ENCODE measurements at places on chromosomes 5 and 9.

DNA sequence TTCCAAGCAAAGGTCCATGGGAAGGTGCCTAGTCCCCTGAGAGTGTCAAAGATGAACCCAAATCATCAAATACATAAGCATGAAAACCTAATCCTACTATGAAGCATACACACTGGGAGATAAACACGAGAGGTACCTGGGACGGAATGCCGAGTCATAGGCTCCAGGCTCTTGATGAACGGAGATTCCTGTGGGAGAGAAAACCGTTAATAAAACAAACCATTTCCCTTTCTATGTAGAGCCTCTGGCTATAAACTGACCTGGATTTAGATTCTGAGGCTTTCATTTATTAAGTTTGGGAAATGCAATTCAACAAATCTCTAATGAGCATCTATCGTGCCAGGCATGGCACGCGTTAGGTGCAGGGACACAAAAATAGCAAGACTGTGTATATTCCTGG, 206.4 kb upstream of the IL12B start:
- no peak for DNase-seq

DNA sequence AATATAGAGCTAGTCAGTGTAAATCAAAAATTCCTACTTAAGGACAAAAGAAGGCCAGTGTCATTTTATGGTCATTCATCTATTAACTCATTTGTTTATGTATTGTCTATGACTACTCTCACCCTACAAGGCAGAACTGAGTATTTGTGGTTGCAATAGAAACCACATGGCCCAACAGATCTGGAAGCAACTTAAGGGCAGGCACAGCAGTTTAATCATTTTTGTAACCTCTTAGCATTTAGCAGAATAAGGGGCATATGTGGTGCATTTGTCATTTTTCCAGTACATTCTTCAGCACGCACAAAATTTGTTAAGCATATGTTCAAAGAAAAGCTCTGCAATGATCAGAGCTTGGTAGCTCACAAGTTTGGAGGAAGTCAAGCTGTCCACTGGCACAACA, 1.1 kb downstream of the FKBP15 start:
- DNase-seq, result no peak

- no peak for DNase-seq
Observed at GRCh38 chr5:141420855-141421488, at the start of gene PCDHGA11. PCDHGA11 (plus strand) TSS chr5:141421051; CDS start chr5:141421228, 177 bp downstream.

GRCh38 chr5:32645246-32645645, 59.9 kb downstream of the SUB1 start:
- DNase-seq, result no peak

GRCh38 chr9:33350310-33350709, 52.1 kb downstream of the AQP7 start:
- DNase-seq, result no peak

- no peak for DNase-seq
Observed at GRCh38 chr9:33148367-33149014, 18.6 kb downstream of the B4GALT1 start.

DNA sequence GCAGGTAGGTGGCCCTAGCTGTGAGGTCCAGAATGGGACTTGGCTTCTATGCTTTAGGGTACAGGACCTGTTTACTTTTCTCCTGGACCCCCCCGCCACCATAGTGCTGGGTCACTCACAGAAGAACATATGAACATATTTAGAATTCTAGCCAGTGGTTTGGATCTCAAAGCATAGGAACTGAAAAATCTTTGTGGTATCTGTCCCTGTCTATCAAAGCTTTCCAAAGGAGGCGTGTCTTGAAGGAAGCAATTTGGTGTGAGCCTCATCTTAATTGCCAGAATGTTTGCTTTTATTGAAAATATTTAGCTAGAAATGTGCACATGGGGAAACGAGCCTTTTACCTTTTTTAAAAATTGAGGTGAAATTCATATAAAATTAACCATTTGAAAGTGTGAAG, 6.2 kb downstream of the PHF2 start:
- DNase-seq, result no peak

DNA sequence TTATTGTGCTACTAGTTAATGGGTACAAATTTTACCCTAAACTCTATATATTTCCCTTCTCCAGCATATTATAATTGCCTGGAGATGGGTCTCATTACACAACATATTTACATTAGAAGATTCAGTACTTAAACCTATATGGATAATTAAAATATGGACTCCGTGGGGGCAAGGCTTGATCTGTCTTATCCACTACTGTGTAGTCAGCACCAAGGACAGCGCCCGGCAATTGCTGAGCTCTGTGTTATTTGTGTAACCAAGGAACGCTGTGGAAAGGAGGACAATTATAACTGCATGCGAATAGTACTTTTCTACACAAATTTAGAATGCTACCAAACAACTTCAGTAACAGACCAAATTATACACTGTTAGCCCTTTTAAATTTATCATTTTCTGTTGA, 77.7 kb downstream of the DNAH5 start:
- no peak for DNase-seq

GRCh38 chr5:135878156-135878620, 17.5 kb downstream of the IL9 start:
- no peak for DNase-seq

GRCh38 chr9:109452761-109453160, 45.3 kb downstream of the PTPN3 start:
- DNase-seq, result no peak

- no peak for DNase-seq
Observed at GRCh38 chr9:4382722-4383317, 83.0 kb upstream of the GLIS3 start.

DNA sequence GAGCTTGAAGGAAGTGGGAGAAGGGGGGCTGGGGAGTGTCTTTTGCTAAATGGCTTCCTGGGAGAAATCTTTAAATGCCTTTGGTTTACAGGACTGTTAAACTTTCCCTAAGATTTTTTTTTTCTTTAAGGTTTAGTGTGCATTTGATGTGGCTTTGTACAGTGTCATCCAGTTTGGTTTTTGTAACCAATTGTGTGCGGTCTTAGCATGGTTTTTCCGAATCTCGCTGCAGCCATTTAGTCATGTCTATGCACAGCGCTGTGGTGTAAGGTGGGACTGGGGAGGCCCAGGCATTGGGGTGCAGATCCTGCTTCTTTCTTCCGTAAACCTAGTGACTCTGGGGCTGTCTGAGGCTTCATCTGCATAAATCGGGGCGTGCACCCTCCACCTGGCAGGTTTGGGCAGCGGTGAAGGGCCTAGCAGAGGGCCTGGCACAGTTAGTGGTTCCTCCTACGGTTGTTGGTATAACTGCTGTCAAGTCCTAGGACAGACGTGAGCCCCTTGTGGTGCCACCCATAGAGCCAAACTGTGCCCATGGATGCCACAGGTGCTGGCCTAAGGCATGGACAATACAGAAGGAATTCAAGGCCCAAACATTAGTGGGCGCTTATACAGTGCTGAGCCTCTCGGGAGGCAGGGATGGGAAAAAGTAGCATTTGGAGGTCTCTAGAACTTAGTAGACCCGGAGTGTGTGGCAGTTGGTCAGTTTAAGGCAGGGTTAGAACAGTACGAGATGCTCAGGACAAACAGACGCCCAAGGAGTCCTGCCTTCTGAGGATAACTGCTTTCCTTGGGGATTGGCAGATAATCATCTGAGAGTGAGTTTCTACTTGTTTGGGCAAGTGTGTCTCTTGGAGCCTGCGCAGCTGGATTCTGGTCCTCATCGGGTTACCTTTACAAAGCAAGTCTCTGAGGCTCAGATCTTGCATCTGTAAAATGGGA, 1.5 kb downstream of the PRRC2B start:
- DNase-seq, result no peak

- no peak for DNase-seq
Observed at GRCh38 chr5:75668977-75669689, 48.1 kb downstream of the POC5 start.

DNA sequence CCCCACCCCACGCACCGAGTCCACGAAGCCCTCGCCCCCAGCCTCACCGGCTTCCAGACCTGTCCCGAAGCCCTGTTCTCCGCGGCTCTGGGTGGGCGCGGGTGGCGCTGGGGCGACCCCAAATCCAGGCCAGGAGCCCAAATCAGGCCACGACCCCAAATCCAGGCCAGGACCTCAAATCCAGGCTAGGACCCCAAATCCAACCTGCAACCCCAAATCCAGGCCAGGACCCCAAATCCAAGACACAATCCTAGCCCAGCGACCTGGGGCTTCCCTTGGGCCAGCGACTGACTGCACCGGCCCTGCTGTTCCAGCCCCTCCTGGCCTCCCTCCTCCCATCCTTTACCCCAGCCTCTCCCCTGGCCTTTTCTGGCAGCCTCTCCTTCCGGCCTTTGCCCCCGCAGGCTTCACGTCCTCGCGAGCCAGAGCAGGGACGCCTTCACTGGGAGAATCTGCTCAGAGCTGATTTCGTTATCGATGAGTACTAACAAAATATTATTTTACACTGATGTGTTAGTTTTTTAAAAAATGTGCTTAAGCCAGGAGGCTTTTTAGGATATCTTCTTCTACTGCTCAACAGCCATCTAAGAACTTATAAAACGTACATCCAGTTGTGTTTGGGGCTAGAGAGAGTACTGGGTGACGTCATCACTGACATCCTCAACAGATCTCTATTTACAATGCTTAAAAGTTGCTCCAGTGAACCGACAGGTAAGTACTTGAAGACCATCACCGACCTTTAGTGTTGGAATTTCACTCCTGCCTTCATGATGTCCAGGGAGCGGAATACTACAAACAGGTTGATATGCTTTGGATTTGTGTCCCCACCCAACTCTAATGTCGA, 34.7 kb downstream of the TRIP13 start:
- no peak for DNase-seq

DNA sequence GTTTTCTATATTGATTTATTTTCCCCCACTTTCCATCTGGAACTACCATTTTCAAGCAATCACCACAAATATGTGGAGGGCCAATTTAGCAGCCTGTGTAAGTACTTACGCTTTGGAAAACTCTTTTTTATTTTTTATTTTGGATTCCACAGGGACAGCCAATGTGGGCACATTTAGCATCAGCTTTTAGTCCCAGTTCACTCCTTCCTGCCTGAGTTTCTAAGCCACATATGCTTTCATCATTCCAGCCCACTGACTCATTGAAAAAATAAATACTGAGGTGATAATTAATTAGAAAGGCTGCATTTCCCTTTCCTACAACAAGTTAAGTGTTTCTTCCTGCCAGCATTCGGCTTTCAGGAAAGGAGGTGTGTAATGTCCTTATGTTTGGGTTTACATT, 76.8 kb downstream of the TMEM167A start:
- no peak for DNase-seq

DNA sequence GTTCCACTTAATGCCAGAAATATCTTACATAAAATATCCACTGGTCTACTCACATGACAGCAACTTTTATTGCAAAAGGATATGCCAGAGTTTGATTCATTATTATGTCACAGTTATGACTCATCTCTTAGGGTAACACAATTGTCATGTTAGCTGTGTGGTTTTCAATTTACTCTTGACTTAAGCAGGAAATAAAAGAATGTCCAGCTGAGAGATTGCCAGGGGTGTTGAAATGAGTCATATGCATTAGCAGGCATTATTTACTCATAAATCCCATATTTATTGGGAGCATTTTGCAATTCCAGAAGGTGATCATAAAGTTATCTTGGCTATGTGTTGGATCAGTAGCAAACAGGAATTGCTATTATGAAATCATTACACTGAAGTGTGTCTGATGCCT, 1164.6 kb upstream of the CDH18 start:
- DNase-seq, result no peak

DNA sequence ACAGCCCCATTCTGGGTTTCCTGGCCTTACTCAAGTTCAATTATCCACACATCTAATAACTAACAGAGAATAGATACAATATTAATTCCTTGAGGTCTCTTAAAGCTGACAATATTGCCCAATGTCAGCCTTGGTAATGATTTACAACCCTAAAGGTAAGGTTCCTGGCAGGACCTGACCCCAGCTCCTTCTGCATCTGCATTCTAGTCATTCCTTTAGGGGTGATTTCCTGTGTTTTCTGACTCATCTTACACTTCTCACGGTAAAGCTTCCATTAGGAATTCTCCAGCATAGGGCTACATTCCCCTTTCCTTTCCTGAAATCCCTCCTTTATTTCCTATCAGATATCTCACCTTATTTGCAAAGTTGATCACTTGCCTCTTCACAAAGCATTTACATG, 9.3 kb downstream of the HAVCR1 start:
- DNase-seq, result no peak

DNA sequence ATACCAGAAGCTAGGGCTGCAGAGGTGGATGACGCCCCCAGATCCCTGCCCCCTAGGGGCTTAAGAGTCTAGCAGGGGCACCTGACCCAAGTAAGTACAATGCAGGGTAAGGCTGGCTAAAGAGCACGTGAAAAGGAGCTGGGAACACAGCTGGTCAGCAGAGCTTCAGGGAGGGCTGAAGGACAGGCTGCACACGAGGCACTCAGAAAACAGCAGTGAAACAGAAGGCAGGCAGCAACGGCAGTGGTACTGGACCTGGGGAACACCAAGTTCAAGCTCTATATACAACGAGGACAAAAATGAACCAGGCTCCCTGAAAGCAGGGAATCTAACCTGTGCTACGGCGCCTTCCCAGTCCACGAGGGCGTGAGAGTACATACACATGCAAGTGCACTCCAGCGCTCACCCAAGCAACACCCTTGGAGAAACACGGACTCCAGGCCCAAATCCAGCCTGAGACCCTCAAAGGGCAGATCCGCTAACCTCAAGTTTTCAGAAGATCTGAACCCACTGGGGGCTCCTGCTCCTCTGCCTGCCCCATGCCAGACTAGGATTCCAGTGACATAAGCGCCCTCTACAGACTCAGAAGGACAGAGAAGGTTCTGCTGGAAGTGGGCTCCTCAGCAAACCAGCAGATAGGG, 57.4 kb downstream of the PSMB7 start:
- DNase-seq, result no peak

GRCh38 chr9:123399803-123400378, 43.9 kb downstream of the CRB2 start:
- DNase-seq, result no peak
